Activated naive CD4-positive, alpha-beta T cell treated with Interleukin-2 at 50 U/mL for 16 hours (primary cell): ENCODE measurements at places on chromosomes 6 and 20.
A peak's percentile ranks its signal among the peaks of the same experiment; 100 is the strongest.

DNA sequence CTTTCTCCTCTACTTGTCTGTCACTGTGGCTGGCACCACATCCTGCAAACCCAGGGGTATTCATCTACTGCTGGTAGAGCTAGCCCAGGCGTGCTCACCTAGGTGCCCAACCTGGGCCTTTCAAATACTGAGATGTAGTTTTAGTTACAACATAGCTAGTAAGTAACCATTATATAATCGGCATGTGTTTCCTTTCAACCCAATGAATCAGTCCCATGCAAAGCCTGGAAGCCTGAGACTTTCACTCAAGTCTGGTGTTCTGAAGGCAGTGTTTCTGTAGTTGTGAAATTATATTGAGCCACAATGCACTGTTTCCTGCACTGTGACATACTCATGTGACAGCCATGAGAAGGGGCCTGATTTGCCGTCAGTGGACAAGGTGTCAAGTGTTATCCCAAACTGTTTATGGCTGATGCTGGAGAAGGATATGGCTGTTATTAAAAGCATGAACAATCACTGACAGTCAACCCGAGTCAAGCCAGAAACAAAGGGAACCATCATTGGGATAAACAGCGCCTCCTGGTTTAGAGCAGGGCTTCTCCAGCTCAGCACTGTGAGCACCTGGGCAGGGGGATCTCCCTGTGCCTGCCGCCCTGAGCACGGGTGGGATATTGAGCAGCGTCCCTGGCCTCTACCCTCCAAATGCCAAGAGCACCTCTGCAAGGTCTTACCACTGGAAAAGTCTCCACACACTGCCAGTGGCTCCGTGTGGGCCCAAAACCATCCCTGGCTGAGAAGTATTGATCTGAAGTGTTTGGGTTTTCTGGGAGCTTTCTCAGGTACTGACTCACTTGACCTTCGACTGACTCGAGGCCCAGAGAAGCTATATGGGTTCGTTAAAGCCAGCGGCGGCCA lies 1.6 kb downstream of the PSMA7 start:
- peak; percentile 33 for DNase-seq

GRCh38 chr6:34236131-34236442 lies 586 bp upstream of the HMGA1 start:
- peak; percentile 66 for DNase-seq

GRCh38 chr20:24619212-24619611 lies 149.8 kb downstream of the SYNDIG1 start:
- DNase-seq, result no peak

DNA sequence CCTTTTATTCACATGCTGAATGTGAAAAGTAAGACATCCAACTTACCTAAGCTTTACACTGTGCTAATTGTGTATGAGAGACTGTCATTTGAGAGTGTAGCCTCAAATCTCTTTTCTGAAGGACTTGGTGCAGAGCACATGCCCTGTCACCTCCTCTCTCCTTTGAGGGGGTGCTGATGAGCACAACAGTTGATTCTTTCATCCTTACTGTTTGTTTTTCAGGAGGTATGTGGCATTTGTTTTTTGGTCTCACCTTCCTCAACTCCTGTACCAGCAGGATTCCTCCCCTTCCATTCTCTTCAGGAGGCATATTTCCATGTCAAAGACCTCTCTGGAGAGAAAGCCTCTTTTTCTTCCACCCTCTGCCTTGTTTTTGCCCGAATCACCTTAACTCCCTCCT lies 252.6 kb upstream of the CITED2 start:
- no peak for DNase-seq

DNA sequence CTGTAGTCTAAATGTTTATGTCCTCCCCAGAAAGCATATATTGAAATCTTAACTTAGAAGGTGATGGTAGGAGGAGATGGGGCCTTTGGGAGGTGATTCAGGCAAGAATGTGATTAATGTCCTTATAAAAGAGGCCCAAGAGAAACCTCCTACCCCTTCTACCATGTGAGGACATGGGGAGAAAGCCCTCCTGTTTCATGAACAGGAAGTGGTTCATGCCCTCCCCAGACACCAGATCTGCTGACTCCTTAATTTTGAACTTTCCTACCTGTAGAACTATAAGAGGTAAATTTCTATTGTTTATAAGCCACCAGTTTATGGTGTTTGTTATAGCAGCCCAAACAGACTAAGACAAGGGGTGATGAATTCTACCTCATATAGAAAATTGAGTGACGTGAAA lies 8.7 kb upstream of the ECT2L start:
- DNase-seq, result no peak

DNA sequence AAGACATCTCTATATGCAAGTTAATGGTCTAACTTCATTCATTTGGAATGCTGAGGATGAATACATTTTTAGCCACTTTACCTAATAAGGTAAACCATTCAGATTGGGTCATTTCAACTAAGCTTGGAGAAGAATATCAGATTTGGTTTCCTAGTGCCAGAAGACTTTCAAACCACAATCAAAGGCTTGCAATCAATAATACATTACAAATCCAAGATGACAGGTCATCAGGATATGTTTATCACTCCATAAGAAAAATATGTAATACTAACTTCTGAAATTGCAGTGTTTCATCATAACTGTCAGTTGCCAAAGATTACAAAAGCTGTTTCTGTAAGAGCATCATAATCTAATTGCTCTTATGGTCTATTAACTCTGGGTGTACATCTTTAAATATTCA lies 654.0 kb downstream of the COL12A1 start:
- DNase-seq, result no peak

- DNase-seq, result peak; percentile 84
These were observed 15.7 kb upstream of the HLA-A start for GRCh38 chr6:29926413-29927274.

DNA sequence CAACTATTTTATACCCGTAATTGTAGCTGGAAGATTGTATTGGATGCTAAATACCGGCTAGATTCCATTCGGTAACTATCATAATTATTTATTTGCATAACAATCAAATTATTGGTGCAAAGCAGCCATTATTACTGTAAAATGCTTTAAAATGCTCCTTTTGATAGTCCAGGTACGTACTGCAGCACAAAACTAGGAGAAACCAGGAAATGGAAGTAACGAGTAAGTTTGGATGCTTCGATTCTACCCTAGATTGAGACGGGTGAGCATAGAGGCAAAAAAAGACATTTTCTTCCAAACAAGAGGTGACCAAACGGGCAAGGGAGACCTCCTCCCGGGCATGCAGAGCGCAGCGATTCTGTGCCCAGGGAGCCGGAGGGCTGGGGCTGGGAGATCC lies 469 bp upstream of the XRN2 start:
- DNase-seq, result no peak

- DNase-seq, result no peak
These were observed 59.0 kb downstream of the IGF2R start for GRCh38 chr6:160027931-160028330.

DNA sequence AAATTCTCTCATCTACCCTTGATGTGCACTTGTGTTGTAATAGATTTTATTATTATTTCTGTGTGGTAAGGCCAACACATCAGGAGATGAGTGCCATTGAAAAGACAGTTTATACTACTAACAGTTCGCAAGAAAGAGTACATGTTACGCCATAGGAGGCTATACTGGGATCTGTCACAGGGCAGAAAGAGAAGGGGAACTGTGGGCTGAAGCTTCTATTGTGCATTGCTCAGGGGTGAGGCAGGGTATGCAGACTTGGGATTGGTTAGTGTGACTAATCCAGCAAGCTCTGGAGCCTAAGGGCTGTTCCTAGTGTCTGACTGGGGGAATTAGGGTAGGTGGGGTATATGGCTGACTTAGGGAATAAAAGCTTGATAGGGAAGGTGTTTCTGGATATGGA lies 50.9 kb downstream of the GPR63 start:
- DNase-seq, result no peak

GRCh38 chr6:135627092-135627715 lies 129.7 kb upstream of the AHI1 start:
- DNase-seq, result no peak

DNA sequence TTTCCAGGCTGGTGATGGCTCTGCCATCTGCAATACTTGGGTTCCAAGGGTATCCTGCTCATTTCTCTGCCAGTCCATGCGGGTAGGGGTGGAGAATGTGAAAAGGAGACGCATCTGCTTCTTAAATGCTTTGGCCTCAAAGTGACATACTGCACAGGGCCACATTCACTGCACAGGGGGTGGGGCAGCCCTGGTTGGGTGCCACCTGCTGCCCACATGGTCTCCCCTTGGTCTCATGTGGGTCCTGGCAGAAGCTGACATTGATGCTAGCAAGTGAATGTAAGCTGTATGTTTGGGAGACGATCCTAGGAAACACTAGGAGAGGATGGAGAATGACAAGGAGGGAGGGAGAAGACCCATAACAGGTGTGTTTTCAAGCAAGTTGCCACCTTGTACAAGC lies 140.9 kb downstream of the EDN3 start:
- no peak for DNase-seq

- DNase-seq, result no peak
These were observed 29.1 kb downstream of the HLA-DPB1 start for GRCh38 chr6:33104887-33105286.

DNA sequence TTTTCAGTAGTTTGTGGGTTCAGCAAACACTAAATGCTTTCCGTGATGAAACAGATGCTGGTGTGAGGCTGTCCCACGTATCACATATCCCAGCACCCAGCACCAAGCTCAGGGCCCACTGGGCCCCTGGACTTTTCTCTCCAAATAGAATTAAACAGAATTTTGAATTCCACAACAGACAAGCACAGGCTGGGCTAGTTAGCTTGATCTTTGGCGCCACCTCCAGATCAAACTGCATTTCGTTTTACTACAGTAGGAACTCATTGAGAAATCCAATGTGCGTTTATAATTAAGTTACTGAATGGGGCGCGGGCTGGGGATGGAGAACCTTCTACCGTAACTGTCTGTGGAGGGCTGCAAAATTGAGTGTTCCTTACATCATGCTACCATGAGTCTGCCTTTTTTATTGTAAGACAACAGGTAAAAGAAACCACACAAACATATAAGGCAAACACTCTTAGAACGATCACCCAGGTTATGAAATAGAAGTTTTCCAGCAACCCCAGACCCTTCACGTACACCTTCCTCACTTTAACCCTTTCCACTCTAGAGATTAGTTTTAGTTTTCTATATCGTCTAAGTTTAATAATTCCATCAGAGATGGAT lies 107.8 kb downstream of the ZFP64 start:
- DNase-seq, result peak; percentile 46

DNA sequence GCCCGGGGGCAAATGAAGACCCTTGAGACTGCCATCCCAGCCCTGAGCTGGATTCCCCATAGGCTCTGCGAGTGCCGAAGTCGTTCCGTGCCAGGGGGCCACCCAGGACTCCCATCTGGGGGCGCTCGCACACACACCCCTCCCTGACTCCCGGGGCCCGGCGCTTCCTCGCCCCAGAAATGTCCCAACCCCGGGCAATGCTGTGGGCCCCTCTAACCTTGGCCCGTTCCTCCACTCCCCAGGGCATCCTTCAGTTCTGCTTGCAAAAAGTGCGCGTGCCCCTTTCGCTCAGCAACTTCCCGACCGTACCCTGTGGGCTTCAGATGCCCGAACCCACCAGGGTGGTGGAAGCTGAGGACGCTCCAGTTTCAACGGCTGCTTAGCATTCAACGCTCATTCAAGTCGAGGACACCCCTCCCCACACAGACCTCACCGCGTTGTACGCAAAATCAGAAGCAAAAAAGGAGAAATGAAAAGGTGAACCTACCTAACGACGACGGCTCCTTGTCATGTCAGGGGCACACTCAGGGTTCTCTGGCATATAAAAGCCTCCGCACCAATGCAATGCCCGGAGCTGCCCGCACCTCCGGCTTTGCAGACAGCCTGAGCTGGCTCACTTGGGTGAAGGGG lies 25.3 kb downstream of the RIPOR2 start:
- peak; percentile 35 for DNase-seq

DNA sequence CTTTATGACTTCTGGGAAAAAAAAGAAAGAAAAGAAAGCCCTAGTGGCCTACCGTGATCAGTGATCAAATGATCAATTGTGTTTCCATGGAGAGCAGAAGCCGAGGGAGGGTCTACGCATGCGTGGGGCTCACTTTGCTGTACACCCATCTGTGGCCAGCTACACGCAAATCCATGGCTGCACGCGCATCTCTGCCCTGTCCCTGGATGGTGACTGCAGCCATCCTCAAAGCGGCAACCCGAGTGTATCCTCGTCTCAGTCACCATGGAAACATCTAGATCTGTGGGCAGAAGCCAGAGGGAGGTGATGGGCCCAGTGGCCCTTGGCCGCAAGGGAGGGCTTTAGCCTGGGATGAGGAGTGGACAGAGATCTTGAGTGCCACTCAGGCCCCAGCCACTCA lies 785 bp upstream of the ULBP3 start:
- DNase-seq, result no peak
